ENCODE measurements at places on chromosomes 5 and 9. TPM values are rescaled to one million over a fixed set of nuclear protein-coding genes. Genes with fewer than 3 reads are reported as not detected.

DNA sequence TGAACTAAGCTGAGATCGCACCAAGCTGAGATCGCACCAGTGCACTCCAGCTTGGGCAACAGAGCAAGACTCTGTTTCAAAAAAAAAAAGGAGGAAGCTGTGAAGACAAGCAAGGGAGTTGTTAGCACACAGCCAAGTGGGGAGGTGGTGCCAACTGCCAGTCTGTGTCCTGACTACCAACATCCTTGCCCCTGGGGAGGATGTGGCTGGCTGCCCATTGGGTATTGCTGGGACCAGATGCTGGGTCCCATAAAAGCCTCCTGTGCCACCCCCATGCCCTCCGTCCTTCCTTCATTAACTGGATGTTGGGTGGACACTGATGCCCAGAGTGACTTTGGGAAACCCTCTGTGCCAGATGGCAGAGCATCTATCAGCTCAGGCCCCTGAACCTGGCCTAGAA, 157.1 kb upstream of the COL5A1 start:
- H3K27ac ChIP-seq, result no peak overlapping the region
- no peaks in the 10 kb centered on the region for H3K27me3 ChIP-seq
- DNase-seq, result no peak
- H3K36me3 ChIP-seq, result no peaks in the 10 kb centered on the region
- H3K4me1 ChIP-seq, result no peaks in the 10 kb centered on the region

GRCh38 chr9:95157481-95158151, 159.9 kb downstream of the FANCC start:
- no peak for DNase-seq
- H3K4me3 ChIP-seq, result no peak overlapping the region
- no peaks in the 10 kb centered on the region for H3K27me3 ChIP-seq
- no peaks in the 10 kb centered on the region for H3K4me1 ChIP-seq

- DNase-seq, result peak; percentile 71
- H3K27ac ChIP-seq, result no peak overlapping the region
- H3K36me3 ChIP-seq, result no peaks in the 10 kb centered on the region
These were observed 1.7 kb downstream of the EBF1 start for GRCh38 chr5:159097784-159098602.

DNA sequence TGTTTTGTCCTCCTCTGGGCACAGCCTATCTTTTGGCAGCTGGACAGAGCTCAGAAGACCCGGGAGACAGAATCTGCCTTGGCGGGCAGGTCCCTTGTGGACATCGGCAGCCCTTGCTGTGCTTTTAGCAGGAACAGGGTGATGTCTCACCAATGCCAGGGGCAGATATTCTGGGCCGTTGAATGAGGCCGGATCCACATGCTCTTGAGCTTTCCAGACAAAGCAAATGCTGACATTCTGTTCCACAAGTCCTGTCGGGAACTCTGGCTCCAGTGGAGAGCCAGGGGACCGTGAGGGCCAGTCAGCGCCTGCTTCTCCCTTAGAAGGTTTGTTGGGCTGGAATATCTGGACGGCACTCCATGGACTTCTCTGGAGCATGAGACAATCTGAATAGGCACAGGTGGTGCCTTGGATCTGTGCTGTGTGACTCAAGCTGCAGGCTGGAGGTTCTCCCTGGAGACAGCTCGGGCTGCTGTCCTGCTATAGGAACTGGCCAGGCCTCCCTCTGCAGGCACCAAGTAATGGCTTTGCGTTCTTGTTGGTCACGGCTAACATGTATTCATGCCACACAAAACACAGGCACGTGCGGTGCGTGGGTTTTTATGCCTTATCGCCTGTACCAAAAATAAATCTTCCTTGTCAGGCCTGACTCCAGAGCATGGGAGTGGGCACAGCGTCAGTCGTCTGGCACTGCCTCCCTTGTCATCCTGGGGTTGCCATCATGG, 80.3 kb downstream of the GADD45G start:
- no peak overlapping the region for H3K27ac ChIP-seq
- peaks cover 8% of the 10 kb centered on the region for H3K27me3 ChIP-seq
- DNase-seq, result no peak
- H3K36me3 ChIP-seq, result no peaks in the 10 kb centered on the region
- H3K4me3 ChIP-seq, result no peak overlapping the region
- H3K4me1 ChIP-seq, result peaks cover 4% of the 10 kb centered on the region

DNA sequence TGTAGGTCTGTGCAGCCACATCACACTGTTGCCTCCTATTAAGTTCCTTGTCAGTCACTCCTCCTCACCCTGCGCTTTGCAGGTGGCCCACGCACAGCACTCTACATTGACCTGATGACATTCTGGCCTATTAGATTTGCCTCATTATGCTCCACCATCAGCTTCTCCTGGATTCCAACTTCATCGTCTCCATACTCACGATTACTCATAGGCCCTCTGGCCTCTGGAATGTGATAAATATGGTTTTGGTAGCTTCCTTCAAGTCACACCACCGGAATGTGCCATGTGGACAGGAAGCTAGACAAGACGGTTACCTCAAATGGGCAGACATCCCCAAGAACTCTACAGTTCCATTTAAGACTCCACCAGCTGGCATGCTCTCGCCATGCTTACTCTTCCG, 158.0 kb upstream of the LHFPL2 start:
- no peak overlapping the region for H3K4me3 ChIP-seq
- H3K36me3 ChIP-seq, result no peaks in the 10 kb centered on the region
- DNase-seq, result no peak
- H3K27ac ChIP-seq, result no peak overlapping the region
- H3K27me3 ChIP-seq, result no peaks in the 10 kb centered on the region
- H3K4me1 ChIP-seq, result peaks cover 3% of the 10 kb centered on the region

- H3K4me3 ChIP-seq, result no peak overlapping the region
- DNase-seq, result no peak
- H3K27me3 ChIP-seq, result no peaks in the 10 kb centered on the region
- no peaks in the 10 kb centered on the region for H3K4me1 ChIP-seq
These were observed 137.4 kb downstream of the PLK2 start for GRCh38 chr5:58322453-58322852.

DNA sequence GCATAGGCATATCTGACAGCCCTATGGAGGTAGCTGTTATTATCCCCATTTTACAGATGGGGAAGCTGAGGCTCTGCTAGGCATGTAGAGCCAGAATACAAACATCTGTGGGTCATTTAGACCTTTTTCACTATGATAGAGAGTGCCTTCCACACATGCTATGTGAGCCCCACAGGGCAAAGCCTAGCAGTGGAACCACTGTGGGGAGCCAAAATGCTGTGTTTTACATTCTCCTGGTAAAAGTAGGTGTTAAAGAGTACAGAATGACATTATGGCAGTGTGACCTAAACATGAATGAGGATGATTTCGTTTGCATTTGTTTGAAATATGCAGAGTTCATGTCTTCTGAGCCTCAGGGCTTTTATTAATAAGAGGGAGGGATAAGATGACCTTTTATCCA, 265.2 kb downstream of the MAST4 start:
- H3K36me3 ChIP-seq, result no peaks in the 10 kb centered on the region
- H3K4me1 ChIP-seq, result peaks cover 6% of the 10 kb centered on the region
- H3K27me3 ChIP-seq, result no peaks in the 10 kb centered on the region
- H3K4me3 ChIP-seq, result no peak overlapping the region
- no peak for DNase-seq

TLX3 gene
- not detected for total RNA-seq

LPAR1 gene
- 5.9 TPM for total RNA-seq

PCDHGB2 gene
- total RNA-seq, result 5.2 TPM

BAG1 gene
- 36.9 TPM for total RNA-seq

PAIP2 gene
- total RNA-seq, result 128 TPM

SMIM33 gene
- total RNA-seq, result not detected

IFNA2 gene
- total RNA-seq, result not detected

All from endodermal cell (in vitro differentiated cells).